ENCODE measurements at places on chromosomes 12 and 14. TPM values are rescaled to one million over a fixed set of nuclear protein-coding genes. Genes with fewer than 3 reads are reported as not detected.

- DNase-seq: no peak
- no peaks in the 10 kb centered on the region for H3K4me1 ChIP-seq
- peaks cover 29% of the 10 kb centered on the region for H3K36me3 ChIP-seq
- no peak overlapping the region for H3K4me3 ChIP-seq
- H3K27ac ChIP-seq: no peak overlapping the region
- H3K27me3 ChIP-seq: no peaks in the 10 kb centered on the region
Observed at GRCh38 chr14:39318574-39318973, 84.9 kb downstream of the MIA2 start.

DNA sequence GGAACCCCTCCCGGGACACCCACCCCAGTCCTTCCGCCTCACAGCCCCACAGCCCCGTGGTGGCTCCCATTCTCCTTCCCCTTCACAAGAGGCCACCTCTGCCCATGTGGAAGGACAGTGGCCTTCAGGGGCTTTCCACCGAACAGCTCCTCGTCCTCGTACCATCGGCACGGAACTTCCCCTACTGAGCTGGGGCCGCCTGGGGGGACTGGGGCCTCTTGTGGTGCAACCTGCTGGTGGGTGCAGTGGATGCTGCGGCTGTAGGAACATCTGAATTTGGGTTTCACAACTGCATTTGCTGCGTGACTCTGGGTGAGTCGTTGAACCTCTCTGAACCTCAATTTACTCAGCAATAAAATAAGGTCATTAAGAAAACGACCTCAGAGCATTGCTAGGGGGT lies 50.9 kb downstream of the RFLNA start:
- no peak overlapping the region for H3K4me3 ChIP-seq
- no peaks in the 10 kb centered on the region for H3K27me3 ChIP-seq
- DNase-seq: no peak

GRCh38 chr14:37587881-37588666 lies 7.0 kb downstream of the FOXA1 start:
- H3K4me1 ChIP-seq: peaks cover 8% of the 10 kb centered on the region
- no peak for DNase-seq
- H3K36me3 ChIP-seq: no peaks in the 10 kb centered on the region
- H3K27me3 ChIP-seq: no peaks in the 10 kb centered on the region

DNA sequence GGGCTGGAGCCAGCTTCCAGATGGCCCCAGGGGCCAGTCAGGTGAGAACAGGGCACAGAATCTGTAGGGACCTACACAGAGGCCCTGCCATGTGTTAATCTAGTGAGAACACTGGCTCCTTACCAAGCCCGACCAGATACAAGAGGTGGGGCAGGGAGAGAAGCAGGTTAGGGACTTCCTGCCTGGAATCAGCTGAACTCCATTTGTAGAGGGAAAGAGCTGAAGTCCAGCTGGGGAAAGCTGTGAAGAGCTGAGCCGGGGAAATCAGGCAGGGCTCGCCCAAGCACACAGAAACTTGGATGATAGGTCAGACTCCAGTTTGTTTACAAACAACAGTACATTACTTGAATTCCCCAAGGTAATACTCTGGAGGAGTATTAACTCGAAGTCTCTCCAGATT lies 46.7 kb downstream of the PTGER2 start:
- no peaks in the 10 kb centered on the region for H3K27me3 ChIP-seq
- no peaks in the 10 kb centered on the region for H3K36me3 ChIP-seq
- no peaks in the 10 kb centered on the region for H3K4me1 ChIP-seq
- no peak overlapping the region for H3K27ac ChIP-seq
- no peak for DNase-seq

GMFB gene
- total RNA-seq: 35.9 TPM

GRCh38 chr12:69342421-69342820 lies 5.8 kb upstream of the LYZ start:
- no peak for DNase-seq
- no peaks in the 10 kb centered on the region for H3K27me3 ChIP-seq
- no peak overlapping the region for H3K4me3 ChIP-seq
- no peaks in the 10 kb centered on the region for H3K36me3 ChIP-seq

DNA sequence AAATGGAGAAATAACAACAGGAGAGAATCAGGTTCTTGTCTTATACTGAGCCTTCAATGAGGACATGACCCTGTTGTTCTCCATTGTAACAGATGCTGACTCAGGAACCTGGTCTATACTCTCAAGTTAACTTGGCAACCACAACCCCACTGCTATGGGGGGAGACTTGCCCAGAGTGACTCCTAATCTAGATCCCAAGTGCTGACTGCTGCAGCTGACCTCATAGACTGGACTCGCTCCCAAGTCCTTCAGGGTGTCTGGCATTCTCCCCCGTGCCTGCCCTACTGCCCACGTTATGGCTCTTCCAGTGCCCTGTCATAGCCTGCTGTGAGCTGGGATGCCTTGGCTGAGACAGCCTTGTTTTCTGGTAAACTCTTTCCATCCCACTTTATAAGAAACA lies 37.1 kb downstream of the NID2 start:
- no peak overlapping the region for H3K4me3 ChIP-seq
- H3K27me3 ChIP-seq: no peaks in the 10 kb centered on the region
- no peak overlapping the region for H3K27ac ChIP-seq
- H3K36me3 ChIP-seq: no peaks in the 10 kb centered on the region
- no peaks in the 10 kb centered on the region for H3K4me1 ChIP-seq

DNA sequence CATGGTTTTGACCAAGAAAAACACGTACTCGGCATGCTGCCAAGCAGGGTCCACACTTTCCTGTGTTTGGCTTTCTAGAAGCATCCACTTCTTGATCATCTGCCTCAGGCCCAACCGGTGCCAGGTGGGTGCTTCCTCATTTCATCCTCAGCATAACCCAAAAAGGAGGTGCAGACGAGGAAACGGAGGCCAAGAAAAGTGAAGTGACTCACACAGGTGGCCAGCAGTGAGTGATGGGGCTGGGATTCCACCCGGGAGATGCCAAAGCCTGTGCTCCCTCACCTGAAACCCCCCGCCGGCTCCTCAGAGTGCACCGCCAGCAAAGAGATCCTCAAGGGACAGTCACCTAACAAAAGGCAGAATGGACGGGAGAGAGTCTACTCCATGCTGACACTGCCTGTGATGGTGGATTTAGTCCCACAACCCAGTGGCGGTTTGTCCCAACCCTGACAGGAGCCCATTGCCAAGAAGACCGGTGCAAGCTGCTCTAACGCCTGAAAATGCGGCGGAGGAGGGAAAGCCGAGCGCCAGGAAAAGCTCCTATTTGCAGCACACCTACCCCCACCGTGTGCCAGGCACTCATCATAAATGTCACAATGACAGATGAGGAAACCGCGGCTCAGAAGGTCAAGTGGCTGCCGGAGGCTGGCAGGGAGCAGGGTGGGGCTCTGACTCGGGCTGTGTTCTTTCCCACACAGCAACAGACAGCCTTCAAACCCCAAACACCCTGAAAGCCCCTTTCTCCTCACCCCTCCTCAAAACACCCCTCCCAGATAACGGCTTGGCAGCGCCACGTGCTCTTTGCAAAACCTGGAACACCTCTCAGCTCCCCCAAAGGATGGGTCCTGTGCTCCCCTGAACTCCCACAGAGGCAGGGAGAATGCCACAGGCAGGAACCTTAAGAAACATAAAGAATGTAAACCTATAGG lies 18.8 kb downstream of the BCL11B start:
- DNase-seq: no peak
- no peaks in the 10 kb centered on the region for H3K4me1 ChIP-seq
- H3K27ac ChIP-seq: no peak overlapping the region
- no peak overlapping the region for H3K4me3 ChIP-seq
- no peaks in the 10 kb centered on the region for H3K27me3 ChIP-seq

FRMD6 gene
- 0.37 TPM for total RNA-seq

- no peaks in the 10 kb centered on the region for H3K27me3 ChIP-seq
- no peak overlapping the region for H3K4me3 ChIP-seq
Observed at GRCh38 chr12:132664206-132665148, 22.7 kb downstream of the POLE start.

STON2 gene
- total RNA-seq: not detected

DNA sequence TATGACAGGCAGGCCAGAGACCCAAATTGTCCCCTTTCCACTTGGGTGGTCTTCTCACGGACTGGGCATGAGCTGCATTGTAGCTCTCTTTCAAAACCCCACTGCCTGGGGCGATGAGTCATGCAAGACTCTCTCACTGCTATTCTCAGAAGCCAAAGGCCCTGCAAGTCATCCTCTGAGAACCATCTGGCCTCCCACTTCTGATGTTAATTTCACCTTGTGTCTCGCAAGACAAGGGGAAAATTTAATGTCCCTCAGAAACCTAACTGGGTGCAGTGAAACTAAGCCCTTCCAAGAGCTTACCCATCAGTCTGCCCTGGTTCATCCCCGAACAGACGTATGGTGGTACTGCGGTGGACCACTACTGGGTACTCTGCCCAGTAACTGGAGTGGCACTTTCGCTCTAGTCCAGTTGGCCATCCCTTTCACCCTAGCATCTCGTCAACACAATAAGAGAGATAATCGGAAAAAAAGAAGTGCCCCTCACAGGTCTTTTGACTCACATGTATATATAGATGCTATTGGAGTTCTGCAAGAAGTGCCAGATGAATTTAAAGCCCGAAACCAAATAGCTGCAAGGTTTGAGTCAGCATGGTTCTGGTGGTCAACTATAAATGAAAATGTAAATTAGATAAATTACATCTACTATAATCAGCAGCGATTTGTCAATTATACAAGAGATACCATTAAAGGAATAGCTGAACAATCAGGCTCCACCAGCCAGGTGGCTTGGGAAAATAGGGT lies 31.3 kb upstream of the LALBA start:
- H3K27me3 ChIP-seq: peaks cover 3% of the 10 kb centered on the region
- no peaks in the 10 kb centered on the region for H3K4me1 ChIP-seq
- H3K36me3 ChIP-seq: no peaks in the 10 kb centered on the region

DNA sequence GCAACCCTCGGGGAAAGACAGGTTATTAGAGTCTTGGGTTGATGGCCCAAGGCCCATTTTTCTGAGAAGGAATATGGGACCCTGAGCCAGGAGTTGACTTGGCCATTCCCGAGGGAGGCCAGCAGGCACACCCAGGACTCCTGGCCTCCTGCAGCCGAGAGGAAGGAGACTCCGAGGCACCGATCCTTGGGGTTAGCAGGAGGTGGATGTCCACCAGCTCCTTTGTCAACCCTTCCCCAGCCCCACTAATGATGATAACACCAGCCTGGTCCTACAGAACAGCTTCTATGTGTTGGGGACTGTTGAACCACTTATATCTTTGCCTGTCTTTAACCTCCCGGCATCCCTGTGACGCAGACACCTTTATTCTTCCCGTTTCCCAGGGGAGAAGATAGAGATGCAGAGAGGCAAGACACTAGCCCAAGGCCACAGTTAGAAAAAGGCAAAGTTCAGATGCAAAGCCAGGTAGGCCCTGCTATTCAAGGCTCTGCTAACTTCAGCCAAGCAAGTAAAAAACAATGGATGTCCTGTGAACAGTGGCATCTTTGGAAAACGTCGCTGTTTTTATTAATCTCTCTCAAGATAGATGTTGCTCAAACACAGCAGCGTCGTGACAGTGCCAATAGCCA lies 767.3 kb upstream of the TBX3 start:
- DNase-seq: no peak
- H3K27me3 ChIP-seq: no peaks in the 10 kb centered on the region
- H3K36me3 ChIP-seq: no peaks in the 10 kb centered on the region
- H3K27ac ChIP-seq: no peak overlapping the region
- no peaks in the 10 kb centered on the region for H3K4me1 ChIP-seq

DNA sequence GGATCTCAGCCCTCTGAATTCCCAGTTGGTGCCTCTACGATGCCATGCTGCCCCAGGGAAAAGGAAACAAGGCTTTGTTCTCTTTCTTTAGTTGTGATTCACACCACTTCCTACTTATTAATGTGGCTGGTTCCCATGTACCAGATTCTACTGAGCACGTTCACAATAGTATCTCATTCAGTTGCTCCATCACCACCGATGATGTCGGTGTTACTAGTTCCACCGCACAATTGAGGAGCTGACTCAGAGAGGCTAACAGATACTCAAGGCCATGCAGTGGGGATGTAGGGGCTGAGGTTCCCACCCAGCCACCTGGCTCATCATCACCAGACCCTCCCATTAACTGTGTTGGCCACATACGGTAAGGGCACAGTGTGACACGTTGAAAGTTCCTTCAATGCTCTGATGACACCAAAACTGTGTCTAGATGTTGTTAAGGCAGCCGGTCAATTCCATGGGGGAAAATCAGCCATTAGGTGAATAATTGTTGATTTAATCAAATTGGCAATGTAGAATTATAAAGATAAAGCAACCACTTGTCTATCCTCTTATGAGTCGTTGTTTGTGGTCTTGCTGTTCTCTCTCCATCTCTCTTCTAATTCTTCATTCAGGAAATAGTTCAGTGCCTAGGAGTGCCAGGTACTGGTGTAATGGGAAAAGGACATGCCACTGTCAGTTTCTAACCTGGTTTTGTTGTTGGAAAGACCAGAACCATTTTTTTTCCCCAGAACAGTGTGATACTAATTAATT lies 244.2 kb upstream of the CRY1 start:
- no peaks in the 10 kb centered on the region for H3K4me1 ChIP-seq
- no peak for DNase-seq
- H3K36me3 ChIP-seq: no peaks in the 10 kb centered on the region
- no peaks in the 10 kb centered on the region for H3K27me3 ChIP-seq

- H3K36me3 ChIP-seq: no peaks in the 10 kb centered on the region
- H3K27ac ChIP-seq: no peak overlapping the region
- H3K27me3 ChIP-seq: no peaks in the 10 kb centered on the region
- H3K4me3 ChIP-seq: no peak overlapping the region
- no peaks in the 10 kb centered on the region for H3K4me1 ChIP-seq
Observed at GRCh38 chr14:33393895-33394368, 455.3 kb downstream of the NPAS3 start.

AQP6 gene
- 0.79 TPM for total RNA-seq

- H3K4me3 ChIP-seq: no peak overlapping the region
- peaks cover 9% of the 10 kb centered on the region for H3K4me1 ChIP-seq
- H3K27me3 ChIP-seq: no peaks in the 10 kb centered on the region
- H3K36me3 ChIP-seq: no peaks in the 10 kb centered on the region
Observed at GRCh38 chr14:73372529-73372928, 85.8 kb downstream of the NUMB start.

- no peak for DNase-seq
- no peaks in the 10 kb centered on the region for H3K36me3 ChIP-seq
- H3K27me3 ChIP-seq: no peaks in the 10 kb centered on the region
- H3K4me3 ChIP-seq: no peak overlapping the region
Observed at GRCh38 chr12:39632670-39633069, 13.1 kb upstream of the ABCD2 start.

TRPV4 gene
- not detected for total RNA-seq

CLEC1A gene
- total RNA-seq: not detected

DNA sequence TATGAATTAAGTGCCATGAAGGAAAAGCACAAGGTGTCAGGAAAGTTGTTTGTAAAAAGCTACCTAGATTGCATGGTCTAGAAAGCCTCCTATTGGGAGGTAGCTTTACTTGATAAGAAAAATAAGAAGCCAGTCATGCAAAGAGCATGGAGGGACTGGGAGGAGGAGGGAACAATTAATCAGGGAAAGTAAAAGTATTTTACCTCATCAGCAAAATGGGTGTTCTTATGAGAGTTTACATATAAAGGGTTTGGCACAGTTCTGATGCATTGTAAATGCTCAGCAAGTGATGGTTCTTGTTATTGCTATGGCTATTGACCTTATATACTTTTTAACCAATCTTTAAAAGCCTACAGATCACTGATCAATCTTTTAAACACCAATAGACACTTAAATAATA lies 17.0 kb upstream of the TSPAN8 start:
- H3K4me1 ChIP-seq: no peaks in the 10 kb centered on the region
- no peak for DNase-seq
- no peak overlapping the region for H3K27ac ChIP-seq
- H3K36me3 ChIP-seq: no peaks in the 10 kb centered on the region
- H3K27me3 ChIP-seq: no peaks in the 10 kb centered on the region
